Mononuclear cell (primary cell): ENCODE measurements at places on chromosomes 12 and 14. TPM values are rescaled to one million over a fixed set of nuclear protein-coding genes. Genes with fewer than 3 reads are reported as not detected.

AQP5 gene
- not detected for total RNA-seq

APAF1 gene
- total RNA-seq: 16.2 TPM

PIK3C2G gene
- total RNA-seq: not detected

HELB gene
- 92.4 TPM for total RNA-seq

ASIC1 gene
- total RNA-seq: under 0.01 TPM

NEUROD4 gene
- total RNA-seq: not detected

FSCB gene
- under 0.01 TPM for total RNA-seq

IKBIP gene
- total RNA-seq: 3.4 TPM

CLMN gene
- 9.0 TPM for total RNA-seq

AICDA gene
- total RNA-seq: not detected

CLEC4C gene
- 3.0 TPM for total RNA-seq

IL31 gene
- total RNA-seq: not detected

C12orf56 gene
- total RNA-seq: 0.73 TPM

ZNF605 gene
- total RNA-seq: 2.5 TPM

IL22 gene
- total RNA-seq: not detected

OAS2 gene
- 22.2 TPM for total RNA-seq

ADCY4 gene
- total RNA-seq: 2.3 TPM

NKX2-1 gene
- total RNA-seq: not detected

NKX2-8 gene
- total RNA-seq: not detected

TMEM52B gene
- total RNA-seq: 1.4 TPM

NTS gene
- total RNA-seq: not detected

SLC6A12 gene
- total RNA-seq: 0.73 TPM

C12orf54 gene
- total RNA-seq: not detected
